ENCODE measurements at places on chromosomes 16 and 17.

- no peak for DNase-seq
Observed at GRCh38 chr16:65044026-65044425, 77.8 kb downstream of the CDH11 start.

- DNase-seq: peak; percentile 22
Observed at GRCh38 chr17:73191443-73192205, 1.2 kb upstream of the COG1 start.

DNA sequence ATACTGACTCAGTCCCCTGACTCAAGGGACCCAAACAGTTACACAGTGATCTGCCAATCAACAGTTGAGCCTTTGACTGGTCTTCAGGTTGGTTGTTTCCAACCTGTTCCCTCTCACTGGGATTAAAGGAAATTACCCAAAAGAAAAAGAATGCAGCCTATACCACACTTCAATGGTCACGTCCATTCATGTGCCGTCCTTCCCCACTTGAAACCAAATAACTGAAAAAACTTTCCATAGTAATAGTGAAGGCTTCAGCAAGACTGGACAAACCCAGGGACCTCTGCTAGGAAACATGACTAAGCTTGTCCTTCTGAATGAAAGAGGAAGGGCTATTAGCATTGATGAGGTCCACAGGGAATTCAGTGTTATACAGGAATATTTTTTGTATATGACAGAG lies 30.6 kb downstream of the MRPS23 start:
- no peak for DNase-seq

GRCh38 chr17:5758651-5759050 lies 174.3 kb upstream of the NLRP1 start:
- DNase-seq: no peak

- DNase-seq: no peak
Observed at GRCh38 chr16:16910666-16911065, 531.7 kb downstream of the NPIPA7 start.

- no peak for DNase-seq
Observed at GRCh38 chr17:43774304-43775250, 4.2 kb downstream of the DUSP3 start.

- DNase-seq: no peak
Observed at GRCh38 chr17:29827179-29827578, 102.8 kb downstream of the SSH2 start.
